Stimulated activated CD4-positive, alpha-beta T cell treated with anti-CD3 and anti-CD28 coated beads, Interleukin-15, amount 100 ng/mL, for 1 hour (primary cell): ENCODE measurements at places on chromosomes 4 and X.

DNA sequence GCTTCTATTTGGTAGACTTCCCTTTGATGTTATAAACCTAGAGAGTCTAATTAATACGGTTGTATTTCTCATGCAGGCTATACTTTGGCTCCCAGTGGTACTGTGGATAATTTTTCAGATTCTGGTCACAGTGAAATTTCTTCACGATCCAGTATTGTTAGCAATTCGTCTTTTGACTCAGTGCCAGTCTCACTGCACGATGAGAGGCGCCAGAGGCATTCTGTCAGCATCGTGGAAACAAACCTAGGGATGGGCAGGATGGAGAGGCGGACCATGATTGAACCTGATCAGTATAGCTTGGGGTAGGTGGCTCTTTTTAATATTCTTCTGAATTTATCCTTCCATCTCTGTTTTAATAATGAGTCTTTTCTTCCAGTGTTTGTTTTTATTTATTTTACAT lies 249.7 kb downstream of the RAPGEF2 start:
- DNase-seq = no peak

DNA sequence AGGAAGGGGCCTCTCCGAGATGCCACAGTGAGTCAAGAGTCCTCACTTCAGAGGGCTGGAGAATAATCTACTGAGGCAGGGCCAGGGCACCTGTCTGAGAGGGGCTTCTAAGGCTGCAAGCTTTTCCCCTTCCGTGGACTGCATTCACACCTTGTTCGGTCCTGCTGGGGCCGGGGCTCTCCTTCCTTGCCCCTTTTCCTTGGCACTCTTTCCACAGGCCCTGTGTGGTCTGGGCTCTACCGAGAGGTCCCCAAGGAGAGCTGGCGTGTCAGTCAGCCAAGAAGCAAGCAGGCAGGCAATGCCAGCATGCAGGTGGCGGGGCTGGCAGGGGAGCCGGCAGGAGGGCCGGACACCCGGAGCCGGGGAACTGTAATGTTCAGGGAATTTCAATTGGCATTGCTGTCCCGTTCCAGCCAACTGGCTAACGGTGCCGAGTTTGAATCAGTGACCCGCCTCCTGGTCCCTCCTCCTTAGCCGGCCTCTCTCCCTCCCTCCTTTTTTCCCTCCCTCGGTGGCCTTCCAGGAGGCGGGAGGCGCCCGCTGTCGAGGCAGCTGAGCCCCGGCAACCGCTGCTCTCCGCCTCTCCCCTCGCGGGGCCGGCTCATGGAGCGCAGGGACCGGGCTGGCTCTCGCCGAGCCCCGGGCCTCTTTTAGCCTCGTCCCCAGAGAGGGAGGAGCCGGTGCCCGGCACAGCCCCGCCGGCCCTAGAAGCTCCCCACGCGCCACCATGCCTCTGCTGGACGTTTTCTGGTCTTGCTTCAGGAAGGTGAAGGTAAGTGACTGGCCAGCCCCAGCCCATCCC lies at the start of gene STARD8:
Gene STARD8, plus strand, starts transcription at position 511 of the 802 bp plus-strand sequence. Its CDS starts 217 bp downstream, at position 728.
- DNase-seq = no peak

DNA sequence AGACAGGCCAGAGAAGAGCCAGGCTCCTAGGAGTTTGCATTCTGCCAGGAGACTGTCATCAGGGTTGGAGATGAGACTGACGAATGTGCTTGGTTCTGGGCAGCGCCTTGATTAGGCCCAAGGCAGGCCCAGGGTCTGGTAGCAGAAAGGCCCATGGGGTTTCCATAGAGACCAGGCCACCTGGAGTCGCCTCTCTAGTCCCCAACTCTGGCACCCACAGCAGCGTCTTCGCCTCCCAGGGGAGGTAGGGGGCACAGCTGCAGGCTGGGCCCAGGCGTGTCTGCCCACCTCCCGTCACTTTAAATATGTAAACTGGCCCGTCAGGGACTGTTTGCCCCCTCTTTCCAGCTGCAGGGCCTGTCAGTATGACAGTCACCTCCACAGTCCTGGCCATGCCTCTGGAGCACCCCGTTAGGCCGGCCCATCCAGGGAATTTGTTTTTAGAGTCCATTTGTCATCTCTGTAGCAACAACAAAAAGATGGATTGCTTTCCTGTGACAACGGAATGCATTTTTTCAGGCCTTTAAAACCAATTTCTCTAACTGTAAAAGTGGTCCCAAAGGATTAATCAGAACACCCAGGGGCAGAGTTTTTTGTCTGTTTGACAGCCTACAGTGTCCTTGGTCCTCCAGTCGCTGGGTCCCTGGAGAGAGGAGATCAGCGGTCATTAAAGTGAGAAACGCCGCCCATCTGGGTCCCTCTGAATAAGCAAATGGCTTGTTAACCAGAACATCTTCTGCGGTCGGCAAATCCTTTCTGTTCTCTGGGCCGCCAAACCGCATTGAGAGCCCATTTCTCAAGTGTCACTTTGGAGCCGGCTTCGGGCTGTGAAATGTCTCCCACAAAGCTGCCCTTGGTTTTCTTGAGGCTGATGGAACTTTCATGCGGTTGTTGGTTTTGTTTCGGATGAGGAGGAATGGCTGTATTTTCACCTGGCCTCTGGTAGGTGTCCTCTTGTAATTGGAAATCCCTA lies 153.0 kb upstream of the PSAPL1 start:
- DNase-seq = no peak

- no peak for DNase-seq
These were observed 34.2 kb downstream of the CCDC158 start for GRCh38 chr4:76386566-76387305.

GRCh38 chr4:41590591-41590990 lies 52.6 kb downstream of the LIMCH1 start:
- no peak for DNase-seq

DNA sequence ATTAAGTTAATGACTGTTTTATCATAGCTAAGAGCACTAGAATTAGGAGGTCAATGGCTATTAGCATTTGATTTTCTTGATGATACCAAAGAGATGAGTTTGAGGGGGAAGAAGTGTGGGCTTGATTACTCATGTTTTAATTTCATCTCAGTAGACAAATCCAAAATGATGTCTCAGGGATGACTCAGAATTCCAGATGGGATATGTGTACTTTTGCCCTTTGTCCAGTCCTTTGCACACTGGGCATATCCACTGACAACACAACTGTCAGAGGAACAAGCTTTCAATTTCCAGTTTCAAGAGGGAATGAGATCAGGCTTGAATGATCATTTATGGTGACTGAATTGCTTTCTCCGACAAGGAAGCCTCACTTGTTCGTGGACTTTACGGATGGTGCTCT lies 325.3 kb upstream of the FTHL17 start:
- DNase-seq = no peak

GRCh38 chr4:113639326-113639725 lies 122.2 kb downstream of the CAMK2D start:
- no peak for DNase-seq

GRCh38 chr4:38785901-38786402 lies 3.2 kb upstream of the TLR10 start:
- DNase-seq = no peak

- no peak for DNase-seq
These were observed 16.5 kb upstream of the ENPP6 start for GRCh38 chr4:184234155-184234554.

DNA sequence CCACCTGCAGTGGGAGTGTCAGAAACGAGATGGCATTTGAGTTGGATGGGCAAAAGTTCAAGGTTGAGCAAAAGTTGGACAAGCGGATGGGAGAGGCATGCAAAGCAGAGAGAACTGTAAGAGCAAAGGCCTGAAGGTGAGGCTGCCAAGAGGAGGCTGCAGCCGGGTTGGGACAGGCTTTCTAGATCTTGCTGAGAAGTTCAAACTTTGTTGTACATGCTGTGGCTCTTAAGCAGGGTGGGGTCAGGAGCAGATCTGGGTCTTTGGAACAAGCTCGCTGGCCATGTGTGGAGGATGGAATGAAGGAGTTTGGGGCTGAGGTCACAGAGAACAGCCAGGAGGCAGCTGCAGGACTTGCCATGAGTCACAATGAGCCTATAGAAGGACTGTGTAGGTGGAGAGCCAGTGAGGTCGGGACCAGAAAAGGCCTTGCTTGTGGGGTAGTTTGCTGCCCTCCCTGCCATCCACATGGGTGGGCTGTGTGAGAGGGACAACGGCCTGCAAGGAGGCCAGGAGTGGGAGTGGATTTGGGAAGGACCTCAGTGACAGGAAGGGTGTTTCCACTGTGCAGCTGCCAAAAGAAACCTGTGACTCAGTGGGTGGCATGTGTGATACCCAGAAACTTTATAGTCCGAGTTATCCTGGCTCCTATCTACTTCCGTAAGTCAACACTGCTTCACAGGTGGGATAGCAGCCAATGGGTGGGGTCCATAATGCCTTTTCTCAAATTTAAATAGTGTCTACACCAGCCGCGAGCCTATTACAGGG lies 210.4 kb downstream of the MID1IP1 start:
- no peak for DNase-seq

DNA sequence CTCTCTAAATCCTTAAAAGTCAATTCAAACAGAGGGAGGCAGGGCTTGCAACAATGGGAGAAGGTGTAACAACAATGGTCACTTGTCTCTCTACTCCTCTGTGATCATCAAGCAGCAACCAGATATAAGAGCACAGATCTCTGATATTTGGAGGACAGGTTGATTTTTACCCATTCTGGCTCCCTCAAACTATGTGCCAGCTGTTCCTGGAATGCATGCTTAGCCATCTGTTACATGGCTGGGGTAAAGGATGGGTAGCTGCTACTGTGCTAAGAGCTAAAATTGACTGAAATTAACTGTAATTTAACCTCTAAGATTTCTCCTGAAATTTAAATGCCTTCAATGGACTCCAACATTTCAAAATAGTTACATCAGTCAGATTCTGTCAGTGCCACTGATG lies 1459.9 kb downstream of the PCDH7 start:
- DNase-seq = no peak

GRCh38 chr4:146159384-146160058 lies 16.0 kb upstream of the LSM6 start:
- no peak for DNase-seq

- no peak for DNase-seq
These were observed 621.8 kb upstream of the GALNT7 start for GRCh38 chr4:172546782-172547181.
